ENCODE measurements at places on chromosomes 3 and 15. TPM values are rescaled to one million over a fixed set of nuclear protein-coding genes. Genes with fewer than 3 reads are reported as not detected.
A peak's percentile ranks its signal among the peaks of the same experiment; 100 is the strongest.

DNA sequence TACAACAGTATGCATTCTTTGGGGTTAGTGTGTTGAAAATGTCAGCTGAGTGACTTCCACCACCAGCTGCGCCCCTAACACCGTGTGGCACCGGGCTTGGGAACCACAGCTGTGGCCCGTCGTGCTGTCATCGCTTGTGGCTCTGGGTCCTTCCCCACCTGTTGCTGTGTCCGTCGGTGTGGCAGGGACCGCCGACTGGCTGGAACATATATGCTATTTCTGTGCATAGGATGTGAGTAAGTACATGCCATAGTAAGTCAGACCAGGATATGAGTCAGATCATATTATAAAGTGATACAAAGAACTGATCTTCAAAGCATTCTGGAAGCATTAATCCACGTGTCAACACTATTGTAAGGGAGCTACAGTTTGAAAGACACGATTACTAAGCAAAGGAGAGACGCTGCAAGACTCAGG lies 31.9 kb downstream of the EHD4 start:
- peaks cover 76% of the 10 kb centered on the region for H3K4me1 ChIP-seq
- H3K4me3 ChIP-seq = no peak overlapping the region
- H3K36me3 ChIP-seq = no peaks in the 10 kb centered on the region
- no peaks in the 10 kb centered on the region for H3K27me3 ChIP-seq
- no peak for DNase-seq

DNA sequence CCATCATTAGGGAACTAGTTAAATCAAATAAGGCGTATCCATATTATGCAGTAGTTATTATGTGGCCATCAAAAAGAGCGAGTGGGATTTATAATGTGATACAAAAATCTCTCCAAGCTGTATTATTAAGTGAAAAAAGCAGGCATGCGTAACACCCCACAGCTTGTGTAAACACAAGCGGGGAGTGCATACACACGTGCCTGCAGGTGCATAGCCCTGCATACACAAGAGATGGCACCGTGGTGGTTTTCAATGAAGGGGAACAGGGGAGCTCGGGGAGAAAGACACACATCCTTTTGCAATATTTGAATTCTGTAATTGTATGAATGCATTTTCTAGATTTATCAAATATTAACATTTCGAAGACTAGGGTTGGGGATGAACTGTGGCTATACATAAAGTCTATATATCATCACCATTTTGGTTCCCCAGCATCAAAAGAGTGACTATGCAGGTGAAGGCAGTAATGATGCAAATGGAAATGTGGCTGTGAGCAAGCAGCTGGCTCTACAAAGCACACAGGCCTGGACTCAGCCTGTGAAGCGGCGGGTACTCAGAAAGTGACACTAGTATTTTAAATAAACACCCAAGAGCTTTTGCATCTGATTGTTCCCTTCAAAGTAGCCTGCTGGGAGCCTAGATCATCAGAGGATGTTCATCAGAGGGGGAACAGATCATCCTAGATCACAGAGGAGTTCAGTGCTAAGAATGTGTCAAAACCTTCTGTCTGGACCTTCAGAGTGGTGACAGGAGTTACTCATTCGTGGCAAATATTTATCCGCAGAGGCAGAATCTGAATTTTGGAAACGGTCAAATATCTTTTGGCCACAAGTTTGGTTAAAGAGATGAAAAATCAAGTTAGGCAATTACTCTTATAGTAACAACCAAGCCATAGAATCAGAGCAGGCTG lies 9.4 kb upstream of the KIF7 start:
- peak overlapping the region; percentile 31 for H3K4me3 ChIP-seq
- H3K36me3 ChIP-seq = no peaks in the 10 kb centered on the region
- peaks cover 3% of the 10 kb centered on the region for H3K4me1 ChIP-seq
- peak overlapping the region; percentile 72 for H3K27ac ChIP-seq
- no peaks in the 10 kb centered on the region for H3K27me3 ChIP-seq
- DNase-seq = no peak

DNA sequence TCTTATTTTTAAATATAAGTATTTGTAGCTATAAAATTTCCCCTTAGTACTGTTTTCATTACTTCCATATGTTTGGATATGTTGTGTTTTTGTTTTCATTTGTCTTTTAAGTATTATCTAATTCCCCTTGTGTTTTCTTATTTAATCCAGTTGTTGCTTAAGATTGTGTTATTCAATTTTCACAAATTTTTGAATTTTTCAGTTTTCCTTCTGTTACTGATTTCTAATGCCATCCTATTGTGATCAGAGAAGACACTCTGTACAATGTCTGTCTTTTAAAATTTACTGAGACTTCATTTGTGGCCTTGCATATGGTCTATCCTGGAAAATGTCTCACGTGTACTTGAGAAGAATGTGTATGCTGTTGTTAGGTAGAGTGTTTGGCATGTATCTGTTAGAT lies 795.6 kb upstream of the CFAP20DC start:
- H3K4me3 ChIP-seq = no peak overlapping the region
- H3K4me1 ChIP-seq = no peaks in the 10 kb centered on the region
- no peak overlapping the region for H3K27ac ChIP-seq
- H3K36me3 ChIP-seq = no peaks in the 10 kb centered on the region

The TMEM39A gene
- total RNA-seq = 65.0 TPM

DNA sequence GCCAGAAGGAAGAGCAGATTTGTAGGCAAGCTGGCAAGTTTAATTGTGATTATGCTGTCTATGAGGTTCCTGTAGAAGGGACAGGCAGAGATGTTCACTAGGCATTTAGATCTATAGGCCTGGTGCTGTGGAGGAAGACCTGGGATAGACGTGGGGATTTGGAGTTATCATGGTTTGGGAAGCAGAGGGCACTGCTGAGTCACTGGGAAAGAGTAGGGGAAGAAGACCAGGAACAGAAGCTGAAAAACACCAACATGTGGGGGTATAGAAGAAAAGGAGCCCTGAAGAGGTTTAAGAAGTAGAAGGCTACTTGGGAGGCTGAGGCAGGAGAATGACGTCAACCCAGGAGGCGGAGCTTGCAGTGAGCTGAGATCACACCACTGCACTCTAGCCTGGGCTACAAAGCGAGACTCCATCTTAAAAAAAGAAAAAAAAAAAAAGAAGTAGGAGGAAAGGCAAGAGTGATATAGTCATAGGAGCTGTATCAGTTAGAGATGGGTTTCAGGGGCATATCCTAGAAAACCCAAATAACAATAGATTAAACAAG lies 19.3 kb downstream of the GRK7 start:
- no peak overlapping the region for H3K4me3 ChIP-seq
- no peaks in the 10 kb centered on the region for H3K36me3 ChIP-seq
- no peak overlapping the region for H3K27ac ChIP-seq
- no peaks in the 10 kb centered on the region for H3K27me3 ChIP-seq

All from left lung (tissue), 14 donors.